MM.1S (cell line): ENCODE measurements at places on chromosomes 5 and 9.
A peak's percentile ranks its signal among the peaks of the same experiment; 100 is the strongest.

DNA sequence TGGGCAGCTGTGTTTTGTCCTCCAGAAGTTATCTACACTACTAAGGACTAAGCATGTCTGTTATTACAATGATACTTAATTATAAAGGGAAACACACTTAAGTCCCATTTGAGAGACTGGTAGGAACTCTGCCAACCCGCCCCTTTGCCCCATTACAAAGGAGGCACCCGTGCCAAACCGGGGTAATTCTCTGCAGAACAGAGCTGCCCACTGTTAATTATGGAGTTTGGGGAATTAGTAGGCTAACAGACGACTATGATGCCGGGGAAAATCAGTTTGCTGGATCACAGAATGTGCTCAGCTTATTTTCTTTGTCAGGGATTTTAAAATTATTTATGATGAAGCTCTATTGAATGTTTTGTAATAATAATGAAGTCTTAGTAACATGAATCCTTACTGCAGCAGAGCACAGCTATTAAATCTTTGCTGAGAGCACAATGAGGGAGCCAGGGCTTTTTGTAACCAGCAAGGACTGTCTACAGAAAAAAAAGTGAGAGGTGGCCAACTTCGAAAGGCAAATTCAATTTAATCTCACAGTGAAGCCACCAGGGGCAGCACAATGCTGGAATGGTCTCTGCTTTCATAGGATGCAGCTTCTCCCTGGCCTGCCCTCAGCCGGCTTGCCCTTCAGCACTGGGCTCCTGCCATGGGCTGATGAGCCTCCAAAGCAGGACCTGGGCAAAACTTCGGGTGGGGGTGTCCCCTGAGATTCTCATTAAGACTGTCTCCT, 134.5 kb downstream of the GNAQ start:
- no peaks in the 10 kb centered on the region for H3K27me3 ChIP-seq
- DNase-seq: no peak
- H3K4me3 ChIP-seq: no peak overlapping the region
- H3K27ac ChIP-seq: no peak overlapping the region

DNA sequence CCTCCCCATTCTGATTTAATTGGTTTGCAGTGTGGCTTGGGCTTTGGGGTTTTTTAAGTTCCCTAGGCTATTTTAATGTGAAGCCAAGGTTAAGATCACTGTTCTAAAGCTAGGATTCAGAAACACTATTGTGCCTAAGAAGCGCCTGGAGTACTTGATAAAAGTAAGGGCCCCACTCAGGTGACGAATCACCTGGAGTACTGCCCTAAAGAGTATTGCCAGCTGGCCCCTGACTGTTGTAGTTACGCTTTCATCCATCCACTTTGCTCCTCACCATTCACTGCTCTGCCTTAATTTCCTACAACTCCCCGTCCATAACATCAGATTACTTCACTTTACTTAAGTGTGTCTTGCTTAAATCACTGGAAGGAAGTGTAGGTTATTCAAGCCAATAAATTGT, 119.3 kb downstream of the CD180 start:
- H3K4me1 ChIP-seq: no peaks in the 10 kb centered on the region
- DNase-seq: no peak
- no peak overlapping the region for H3K4me3 ChIP-seq
- H3K27ac ChIP-seq: no peak overlapping the region

DNA sequence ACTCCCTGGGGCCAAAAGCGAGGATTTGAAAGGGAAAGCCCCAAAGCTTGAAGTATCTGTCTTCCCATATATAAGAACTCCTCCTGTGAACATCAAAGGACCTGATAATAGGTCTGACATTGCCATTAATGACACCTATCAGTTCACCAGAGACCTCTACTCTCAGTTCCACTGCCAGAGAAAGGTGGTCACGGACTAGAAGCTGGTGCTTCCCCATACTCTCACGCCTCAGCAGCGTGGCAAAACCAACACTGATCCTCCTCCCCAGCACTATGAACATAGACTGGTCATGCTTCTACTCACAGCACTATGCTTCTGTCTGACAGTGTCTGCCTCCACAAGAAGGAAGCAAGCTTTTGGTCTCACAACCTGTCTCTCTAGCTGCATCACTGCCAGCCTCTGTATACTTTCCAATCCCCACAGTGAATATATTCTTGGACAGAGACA, 37.9 kb downstream of the NRG2 start:
- no peak for DNase-seq
- H3K27ac ChIP-seq: no peak overlapping the region
- no peak overlapping the region for H3K4me3 ChIP-seq

DNA sequence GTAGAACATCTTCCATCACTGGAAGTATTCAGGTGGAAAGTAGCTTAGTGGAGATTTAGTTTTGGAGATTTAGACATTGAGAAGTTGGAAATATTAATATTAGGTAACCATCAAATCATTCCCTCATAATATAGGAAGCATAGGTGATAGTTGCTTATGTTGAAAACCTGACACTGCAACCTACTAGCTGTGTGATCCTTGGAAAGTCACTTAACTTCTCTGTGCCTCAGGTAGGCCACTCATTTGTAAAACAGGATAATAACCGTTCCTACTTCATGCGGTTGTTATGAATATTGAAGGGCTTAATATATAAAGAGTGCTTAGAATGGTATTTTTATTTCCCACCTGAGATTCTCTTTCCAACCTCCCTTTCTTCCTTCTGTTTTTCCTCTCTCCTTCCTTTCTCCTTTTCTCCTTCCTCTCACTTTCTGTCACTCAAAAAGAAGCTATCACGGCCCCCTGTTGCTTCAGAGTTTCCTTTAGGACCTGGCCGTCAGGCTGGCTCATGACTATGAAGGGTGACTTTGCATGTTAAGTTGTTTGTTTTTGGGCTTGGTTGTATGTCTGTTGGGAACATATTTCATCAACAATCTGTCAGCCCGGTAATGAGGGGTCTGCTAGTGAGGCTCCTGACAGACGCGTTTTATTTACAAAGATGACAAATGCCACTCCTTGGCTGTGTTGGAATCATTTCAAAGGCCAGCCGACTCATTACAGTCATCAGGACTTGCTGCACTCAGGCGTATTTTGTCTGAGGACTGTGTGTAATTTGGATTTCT, 31.0 kb downstream of the DOCK2 start:
- no peak for DNase-seq
- no peak overlapping the region for H3K27ac ChIP-seq

DNA sequence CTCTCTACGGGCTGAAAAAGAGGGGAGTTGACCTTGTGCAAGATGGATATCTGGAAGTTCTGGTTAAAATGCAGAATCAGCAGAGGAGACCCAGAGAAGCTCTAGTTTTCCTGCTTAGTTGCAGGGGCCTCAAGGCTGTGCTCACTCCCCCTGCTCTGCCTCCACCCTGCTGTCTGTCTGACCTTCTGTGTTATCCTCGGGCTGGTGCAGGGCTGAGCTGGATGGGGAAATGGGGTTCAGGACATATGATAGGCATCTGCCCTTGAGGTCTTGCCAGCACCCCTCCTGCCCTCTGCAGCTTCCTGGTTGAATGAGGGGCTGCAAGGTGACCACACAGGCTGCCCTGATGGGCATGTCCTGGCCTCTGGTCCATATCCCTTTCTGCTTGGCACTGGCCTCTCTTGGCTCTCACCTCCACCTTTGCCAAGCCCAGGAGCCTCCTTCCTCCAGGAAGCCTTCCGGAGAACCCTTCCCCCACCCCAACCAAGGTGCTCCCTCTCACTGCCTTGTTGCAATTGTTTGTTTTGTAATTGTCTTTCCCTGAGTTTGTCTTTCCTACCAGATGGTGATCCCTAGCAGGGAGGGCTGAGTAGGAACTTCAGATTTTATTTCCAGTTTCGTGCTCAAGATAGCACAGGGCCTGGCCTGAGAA, 1.3 kb downstream of the TMEM268 start:
- peak overlapping the region; percentile 90 for H3K27ac ChIP-seq
- H3K4me1 ChIP-seq: peaks cover 62% of the 10 kb centered on the region
- DNase-seq: no peak
- H3K27me3 ChIP-seq: no peaks in the 10 kb centered on the region

DNA sequence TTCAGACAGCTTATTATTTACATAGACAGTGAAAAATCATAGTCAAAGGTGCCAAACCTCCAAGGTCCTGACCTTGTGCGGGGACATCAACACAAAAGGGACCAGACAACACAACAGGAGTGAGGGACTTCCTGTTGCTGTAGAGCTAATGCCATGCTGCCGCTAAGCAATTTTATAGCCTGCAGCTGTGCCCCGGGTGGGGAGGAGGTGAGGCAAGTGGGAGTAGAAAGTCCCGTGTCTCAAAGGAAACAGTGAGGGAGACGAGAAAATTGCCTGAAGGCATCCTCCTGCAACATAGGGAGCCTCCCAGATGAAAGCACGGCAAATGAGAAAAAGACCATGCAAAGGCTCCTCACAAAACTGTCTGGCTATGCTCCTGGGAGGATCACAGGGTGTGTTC, 58.8 kb downstream of the CAAP1 start:
- H3K4me3 ChIP-seq: no peak overlapping the region
- H3K27ac ChIP-seq: no peak overlapping the region
- no peaks in the 10 kb centered on the region for H3K4me1 ChIP-seq
- no peak for DNase-seq
- no peaks in the 10 kb centered on the region for H3K27me3 ChIP-seq

- no peak overlapping the region for H3K4me3 ChIP-seq
- no peak overlapping the region for H3K27ac ChIP-seq
Measured at GRCh38 chr9:31210978-31211570, 1173.4 kb upstream of the ACO1 start.

GRCh38 chr5:72468024-72468423, 39.2 kb downstream of the ZNF366 start:
- no peaks in the 10 kb centered on the region for H3K27me3 ChIP-seq
- peaks cover 14% of the 10 kb centered on the region; the same call in 1 of the 2 replicates for H3K4me1 ChIP-seq
- no peaks in the 10 kb centered on the region for H3K36me3 ChIP-seq
- no peak for DNase-seq
- H3K4me3 ChIP-seq: no peak overlapping the region
- H3K27ac ChIP-seq: no peak overlapping the region

DNA sequence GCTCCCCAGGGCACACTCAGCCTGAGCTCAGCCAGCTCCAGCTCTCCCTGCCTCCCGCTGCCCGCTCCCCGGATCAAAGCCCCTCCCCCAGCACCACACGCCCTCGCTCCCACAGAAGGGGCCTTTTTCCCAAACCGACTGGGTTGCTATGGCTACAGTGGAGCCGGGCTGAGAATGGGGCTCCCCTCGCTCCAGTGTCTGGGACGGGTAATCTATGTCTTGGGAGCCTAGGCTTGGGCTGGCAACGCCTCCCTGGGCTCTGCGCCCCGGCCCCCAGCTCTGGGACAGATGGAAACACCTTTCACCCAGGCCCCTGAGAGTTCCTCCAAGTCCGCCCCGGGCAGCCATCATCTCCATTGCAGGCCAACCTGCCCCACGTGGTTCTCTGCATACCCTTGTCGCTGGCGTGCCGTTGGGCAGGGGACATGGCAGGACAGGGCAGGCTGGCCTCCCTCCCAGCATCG, 29.6 kb downstream of the NOTCH1 start:
- H3K36me3 ChIP-seq: no peaks in the 10 kb centered on the region
- H3K4me1 ChIP-seq: no peaks in the 10 kb centered on the region
- no peak overlapping the region for H3K27ac ChIP-seq
- DNase-seq: no peak
- no peak overlapping the region for H3K4me3 ChIP-seq
